ENCODE measurements at places on chromosomes 13 and 19.

DNA sequence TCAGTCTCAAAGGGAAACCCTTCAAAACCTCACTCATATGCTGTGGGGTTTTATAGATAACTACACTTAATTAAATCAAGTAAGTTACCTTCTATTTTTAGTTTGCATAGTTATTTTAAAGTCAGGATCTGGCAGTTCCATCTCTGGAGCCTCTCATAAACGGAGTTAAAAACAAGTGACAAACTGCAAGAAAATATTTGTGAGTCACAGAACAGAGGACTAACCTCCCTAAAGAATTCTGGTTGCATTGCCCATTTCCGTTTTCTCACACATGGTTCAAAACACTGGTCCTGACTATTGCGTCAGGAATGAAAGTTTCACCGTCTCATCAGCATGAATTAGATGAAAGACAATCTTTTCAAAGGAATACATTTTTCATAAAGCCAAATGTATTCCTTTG is 10.6 kb downstream of the RXFP2 start:
- DNase-seq = no peak

DNA sequence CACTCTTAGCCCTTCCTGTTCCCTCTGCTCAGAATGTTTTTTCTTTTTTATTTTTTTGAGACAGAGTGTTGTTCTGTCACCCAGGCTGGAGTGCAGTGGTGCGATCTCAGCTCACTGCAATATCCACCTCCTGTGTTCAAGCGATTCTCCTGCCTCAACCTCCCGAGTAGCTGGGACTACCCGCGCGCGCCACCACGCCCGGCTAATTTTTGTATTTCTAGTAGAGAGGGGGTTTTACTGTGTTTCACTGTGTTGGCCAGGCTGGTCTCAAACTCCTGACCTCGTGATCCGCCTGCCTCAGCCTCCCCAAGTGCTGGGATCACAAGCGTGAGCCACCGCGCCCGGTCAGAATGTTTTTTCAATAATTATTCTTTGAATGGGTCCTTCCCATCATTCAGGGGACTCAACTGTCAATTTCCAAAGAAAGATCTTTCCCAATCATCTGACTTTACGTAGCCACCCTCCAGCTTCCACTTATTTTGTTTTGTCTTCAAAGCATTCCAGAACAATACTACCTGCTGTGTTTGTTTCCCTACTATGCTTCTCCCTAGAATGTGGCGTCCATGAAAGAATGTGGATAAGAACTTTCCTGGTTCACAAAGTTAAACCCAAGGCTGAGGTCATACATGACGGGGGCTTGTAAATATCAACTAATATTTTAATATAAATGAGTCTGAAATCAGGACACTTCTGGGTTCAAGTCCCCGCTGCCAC is 1.2 kb downstream of the NDUFA7 start:
- no peak for DNase-seq

GRCh38 chr19:36876993-36877938 is 26.6 kb downstream of the ZNF345 start:
- no peak for DNase-seq

- no peak for DNase-seq
These were observed 21.4 kb downstream of the CFAP97D2 start for GRCh38 chr13:114200399-114200911.

GRCh38 chr13:109955598-109955997 is 169.2 kb upstream of the IRS2 start:
- no peak for DNase-seq

All from substantia nigra (tissue), 51 donors.